Astrocyte (in vitro differentiated cells and primary cell): ENCODE measurements at places on chromosomes 11 and 22. TPM values are rescaled to one million over a fixed set of nuclear protein-coding genes. Genes with fewer than 3 reads are reported as not detected.
A peak's percentile ranks its signal among the peaks of the same experiment; 100 is the strongest.

TRIM22 gene
- total RNA-seq = 167 and 205 TPM in 2 replicates

GRCh38 chr11:45518833-45519535 is 146.4 kb downstream of the CHST1 start:
- no peaks in the 10 kb centered on the region for H3K36me3 ChIP-seq
- no peaks in the 10 kb centered on the region for H3K27me3 ChIP-seq
- no peaks in the 10 kb centered on the region for H3K4me1 ChIP-seq
- H3K27ac ChIP-seq = no peak overlapping the region
- no peak for DNase-seq
- no peak overlapping the region for H3K4me3 ChIP-seq

GRCh38 chr11:123063826-123064657 is 2.1 kb upstream of the HSPA8 start:
- DNase-seq = peak; percentile 37
- H3K27ac ChIP-seq = peak overlapping the region; percentile 99
- peaks cover 22% of the 10 kb centered on the region for H3K36me3 ChIP-seq
- no peaks in the 10 kb centered on the region for H3K27me3 ChIP-seq
- peak overlapping the region; percentile 87 for H3K4me3 ChIP-seq

HORMAD2 gene
- not detected in 2 replicates for total RNA-seq

POU2F3 gene
- total RNA-seq = 0.20 TPM in 1 of 2 replicates, not detected in the other
